ENCODE measurements at places on chromosomes 16 and 17.

- H3K27ac ChIP-seq: no peak overlapping the region
- no peak for DNase-seq
- H3K36me3 ChIP-seq: no peaks in the 10 kb centered on the region
- peaks cover 16% of the 10 kb centered on the region for H3K4me1 ChIP-seq
Observed at GRCh38 chr17:81025065-81025740, 9.7 kb upstream of the BAIAP2 start.

DNA sequence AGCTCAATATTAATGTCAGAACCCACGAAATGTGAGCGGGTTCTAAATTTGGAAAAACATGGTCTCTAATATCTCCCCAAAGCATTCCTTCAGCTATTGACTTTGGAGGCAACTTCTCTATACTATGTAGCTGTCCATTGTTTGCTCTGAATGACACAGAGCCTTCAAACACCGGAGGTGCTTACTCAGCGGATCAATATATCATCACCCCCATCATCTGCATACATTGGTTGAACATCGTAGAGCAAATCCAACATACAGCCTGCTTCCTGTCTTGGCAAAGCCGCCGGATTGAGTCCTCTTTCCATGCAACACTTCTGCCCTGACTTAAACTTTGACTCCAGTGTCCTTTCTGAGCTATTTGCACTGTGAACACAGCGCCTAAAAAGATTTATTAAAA, 61.3 kb downstream of the C17orf67 start:
- H3K27me3 ChIP-seq: peaks cover 19% of the 10 kb centered on the region
- H3K4me1 ChIP-seq: no peaks in the 10 kb centered on the region
- DNase-seq: no peak
- no peaks in the 10 kb centered on the region for H3K36me3 ChIP-seq
- H3K27ac ChIP-seq: no peak overlapping the region

- H3K4me1 ChIP-seq: peaks cover 3% of the 10 kb centered on the region
- H3K27me3 ChIP-seq: no peaks in the 10 kb centered on the region
- no peak overlapping the region for H3K4me3 ChIP-seq
- H3K27ac ChIP-seq: no peak overlapping the region
- no peak for DNase-seq
- H3K36me3 ChIP-seq: no peaks in the 10 kb centered on the region
Observed at GRCh38 chr16:88878967-88879787, 12.7 kb upstream of the PABPN1L start.

DNA sequence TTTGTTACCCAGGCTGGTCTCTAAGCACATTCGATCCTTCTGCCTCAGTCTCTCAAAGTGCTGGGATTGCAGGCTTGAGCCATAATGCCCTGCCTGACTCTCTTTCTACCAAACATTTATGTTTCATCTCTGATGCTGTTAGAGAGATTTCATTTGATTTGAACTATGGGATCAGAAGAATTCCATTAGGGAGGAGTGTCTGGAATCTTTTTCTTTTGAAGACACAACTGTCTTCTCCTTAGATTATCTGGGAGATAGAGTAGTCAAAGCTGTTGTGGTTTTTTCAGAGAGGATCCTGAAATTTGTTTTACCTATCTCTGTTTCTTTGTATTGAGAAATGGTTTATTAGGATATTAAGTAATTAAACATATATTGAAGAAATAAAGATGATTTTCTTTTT, 29.4 kb downstream of the WIPF2 start:
- H3K27ac ChIP-seq: no peak overlapping the region
- no peak for DNase-seq
- H3K36me3 ChIP-seq: peaks cover 8% of the 10 kb centered on the region
- H3K4me3 ChIP-seq: no peak overlapping the region
- no peaks in the 10 kb centered on the region for H3K4me1 ChIP-seq

- H3K36me3 ChIP-seq: no peaks in the 10 kb centered on the region
- H3K27me3 ChIP-seq: no peaks in the 10 kb centered on the region
- no peaks in the 10 kb centered on the region for H3K4me1 ChIP-seq
Observed at GRCh38 chr16:86980644-86981043, 336.5 kb downstream of the C16orf95 start.

DNA sequence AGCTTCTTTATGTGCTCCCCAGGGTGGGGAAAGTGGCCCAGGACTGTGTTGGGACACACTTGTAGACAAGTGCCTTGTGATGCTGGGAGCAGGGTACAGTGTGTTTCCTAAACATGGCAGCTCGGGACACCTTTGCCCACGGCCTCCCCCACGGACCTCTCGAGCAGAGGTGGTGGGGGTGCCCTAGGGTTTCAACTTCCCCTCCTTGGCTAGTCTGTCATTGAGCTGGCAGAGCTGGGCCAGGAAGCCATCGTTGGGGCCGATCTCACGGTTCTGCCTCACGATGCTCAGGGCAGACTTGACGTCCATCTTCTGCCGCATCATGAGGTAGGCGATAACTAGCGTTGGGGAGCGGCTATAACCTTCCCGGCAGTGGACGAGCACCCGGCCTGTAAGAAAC, 9.4 kb downstream of the DUSP3 start:
- no peaks in the 10 kb centered on the region for H3K36me3 ChIP-seq
- H3K4me1 ChIP-seq: no peaks in the 10 kb centered on the region
- H3K27ac ChIP-seq: no peak overlapping the region
- no peak overlapping the region for H3K4me3 ChIP-seq
- no peak for DNase-seq
- peaks cover 4% of the 10 kb centered on the region for H3K27me3 ChIP-seq

GRCh38 chr16:81936209-81937000, 74.9 kb downstream of the SDR42E1 start:
- H3K4me3 ChIP-seq: no peak overlapping the region
- DNase-seq: no peak
- peaks cover 5% of the 10 kb centered on the region for H3K4me1 ChIP-seq
- no peaks in the 10 kb centered on the region for H3K36me3 ChIP-seq

- H3K4me1 ChIP-seq: peaks cover 72% of the 10 kb centered on the region
- no peak for DNase-seq
- H3K27me3 ChIP-seq: no peaks in the 10 kb centered on the region
- no peak overlapping the region for H3K27ac ChIP-seq
- H3K36me3 ChIP-seq: peaks cover 76% of the 10 kb centered on the region
Observed at GRCh38 chr16:27251541-27252205, 16.9 kb downstream of the NSMCE1 start.

DNA sequence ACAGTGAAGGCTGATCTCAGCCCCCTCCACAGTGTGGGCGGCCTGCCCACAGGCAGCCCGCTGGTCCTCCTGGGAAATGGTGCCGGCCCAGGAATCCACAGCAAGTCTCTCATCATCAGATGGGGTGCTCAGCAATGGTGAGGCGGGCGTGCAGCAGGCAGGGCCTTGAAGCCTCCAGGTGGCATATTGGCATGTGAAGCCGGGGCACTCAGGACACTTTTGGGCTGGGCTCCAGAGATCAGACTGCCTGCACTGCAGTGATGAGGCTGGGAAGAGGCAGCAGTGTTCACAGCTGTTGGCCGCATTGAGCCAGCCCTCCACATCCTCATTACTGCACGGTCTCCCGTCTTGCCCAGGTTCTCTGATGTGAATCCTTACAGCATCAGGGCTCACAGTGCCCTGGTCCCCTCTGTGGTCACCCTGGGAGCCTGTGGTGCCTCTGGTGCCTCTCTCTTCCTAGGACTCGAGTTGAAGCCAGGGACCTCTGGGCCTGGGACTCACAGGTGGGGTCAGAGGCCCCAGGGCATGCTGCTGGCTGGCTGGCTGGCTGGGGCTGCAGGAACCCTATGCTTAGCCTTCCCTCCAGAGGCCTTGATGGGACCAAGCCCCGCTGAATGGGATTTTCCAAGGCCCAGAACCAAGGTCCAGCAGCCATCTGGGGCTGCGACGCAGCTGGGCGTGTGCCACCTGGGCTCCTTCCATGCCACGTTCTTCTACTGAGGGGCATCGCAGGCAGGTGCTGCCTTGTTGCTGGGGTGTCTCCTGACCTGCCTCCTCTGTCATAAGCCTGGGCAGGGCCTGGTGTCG, 48.6 kb downstream of the TNFRSF13B start:
- no peaks in the 10 kb centered on the region for H3K36me3 ChIP-seq
- H3K4me1 ChIP-seq: no peaks in the 10 kb centered on the region
- H3K4me3 ChIP-seq: no peak overlapping the region

Measured in activated CD4-positive, alpha-beta memory T cell treated with anti-CD3 and anti-CD28 coated beads, Interleukin-2, amount 10 ng/mL, durations not matched to agents 7 days and 5 days (primary cell).